ENCODE measurements at places on chromosomes 2 and 18.

GRCh38 chr2:65351234-65351947, 81.0 kb downstream of the SPRED2 start:
- DNase-seq, result no peak

DNA sequence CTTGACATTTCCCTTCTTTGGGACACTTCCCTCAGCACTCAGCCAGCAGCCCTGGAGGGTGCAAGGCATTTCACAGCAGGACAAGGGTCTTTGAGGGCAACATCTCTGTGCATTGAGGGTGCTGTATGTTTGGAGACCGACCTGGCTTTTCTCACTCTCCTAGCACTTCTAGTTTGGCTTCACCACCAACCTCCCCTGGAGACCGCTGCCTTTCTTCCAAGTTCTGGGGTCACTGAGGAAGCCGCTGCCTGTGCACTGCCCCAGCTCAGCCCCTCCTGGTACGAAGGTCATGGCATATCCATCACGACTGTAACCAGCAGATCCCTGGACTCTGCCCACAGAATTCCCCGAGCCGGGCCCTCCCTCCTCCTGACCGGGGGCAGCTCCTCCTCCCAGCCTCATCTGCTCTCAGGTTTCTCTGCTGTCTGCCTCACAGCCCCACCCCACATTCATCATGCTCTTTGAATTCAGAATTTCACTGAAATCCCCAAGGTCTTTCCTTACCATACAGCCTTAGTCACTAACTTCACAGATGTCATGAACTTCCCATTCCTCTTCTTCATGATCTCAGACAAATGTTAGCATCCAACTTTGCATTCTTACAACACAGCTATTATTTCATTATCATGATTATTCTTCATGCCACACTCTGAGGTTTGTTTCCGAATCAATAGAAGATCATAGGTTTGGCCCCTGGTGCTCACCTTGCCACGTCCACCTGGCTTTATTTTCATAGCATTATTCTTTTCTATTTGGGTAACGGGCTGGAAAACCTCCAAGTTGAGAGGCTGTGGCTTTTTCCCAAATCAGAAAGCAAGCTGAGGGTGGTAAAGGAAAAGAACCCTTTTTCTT, 113.0 kb upstream of the COPS8 start:
- no peak for DNase-seq

DNA sequence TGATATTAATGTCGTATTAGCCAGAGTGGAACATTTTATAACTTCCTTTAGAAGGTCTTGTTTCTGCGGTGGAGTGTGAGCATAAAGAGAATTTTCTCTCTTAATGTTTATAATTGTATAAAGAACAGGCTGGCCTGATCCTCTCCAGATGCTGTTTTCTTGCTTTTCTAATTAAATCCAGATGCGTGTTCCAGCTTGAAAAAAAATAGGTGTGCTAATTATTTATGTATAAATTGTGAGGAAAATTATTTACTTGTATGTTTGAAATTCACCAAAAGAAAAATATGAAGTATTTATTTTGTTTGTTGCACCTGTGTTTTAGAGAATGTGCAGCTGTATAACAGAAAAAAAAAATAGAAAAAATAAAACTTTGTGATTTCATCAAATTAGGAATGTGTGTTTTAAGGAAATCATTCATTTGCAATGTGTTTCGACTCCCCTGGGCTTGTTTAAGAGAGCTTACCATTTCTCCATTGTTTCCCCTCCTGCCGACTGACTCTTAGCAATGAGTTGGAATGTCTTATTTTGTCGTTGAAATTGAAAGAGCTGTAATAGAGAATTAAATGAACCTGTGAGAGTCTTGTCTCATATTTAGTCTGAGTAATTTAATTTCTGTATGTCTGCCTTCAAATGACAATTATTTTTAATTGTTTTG, 220.1 kb upstream of the NXPH2 start:
- DNase-seq, result no peak

DNA sequence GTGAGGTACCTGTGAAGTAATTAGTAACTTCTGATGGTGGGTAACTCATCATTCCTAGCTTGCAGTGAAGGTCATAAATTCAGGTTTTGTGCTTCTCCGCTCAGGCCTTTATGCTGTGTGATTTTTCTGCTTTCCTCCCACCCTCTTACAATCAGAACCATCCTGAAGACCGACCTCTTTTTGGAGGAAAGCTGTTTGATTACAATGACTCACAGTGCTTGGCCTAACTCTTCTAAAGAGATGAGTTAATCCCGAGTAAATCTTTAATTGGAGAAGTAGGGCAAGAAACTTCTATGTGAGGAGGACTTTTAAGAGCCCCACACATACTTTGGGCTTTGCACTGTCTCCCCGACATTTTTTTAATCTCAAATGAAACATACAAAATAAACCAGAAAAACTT, 53.1 kb downstream of the TTC27 start:
- no peak for DNase-seq

DNA sequence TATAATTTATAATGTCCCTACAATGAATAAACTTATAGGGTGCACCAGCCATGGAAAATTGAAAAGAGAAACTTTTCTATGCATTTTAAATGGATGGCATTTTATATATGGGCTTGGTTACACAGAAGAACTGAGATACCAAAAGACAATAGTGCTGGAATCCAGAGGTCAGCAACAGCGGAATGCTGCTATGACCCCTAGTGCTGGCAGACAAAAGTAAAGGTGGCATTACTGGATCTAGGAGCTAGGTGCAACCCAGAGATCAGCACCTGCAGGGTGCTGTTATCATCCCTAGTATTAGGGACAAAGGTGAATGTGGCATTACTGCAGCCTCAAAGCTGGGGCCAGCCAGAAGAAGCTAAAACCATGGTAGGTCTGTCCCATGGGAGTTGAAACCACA, 392.7 kb upstream of the ST6GAL2 start:
- DNase-seq, result no peak

- DNase-seq, result no peak
These were observed 12.5 kb upstream of the TUBB6 start for GRCh38 chr18:12295389-12296086.

GRCh38 chr2:183892315-183892941, 705.9 kb upstream of the ZNF804A start:
- no peak for DNase-seq
